GM12892 (cell line): ENCODE measurements at places on chromosomes 3 and 15.

DNA sequence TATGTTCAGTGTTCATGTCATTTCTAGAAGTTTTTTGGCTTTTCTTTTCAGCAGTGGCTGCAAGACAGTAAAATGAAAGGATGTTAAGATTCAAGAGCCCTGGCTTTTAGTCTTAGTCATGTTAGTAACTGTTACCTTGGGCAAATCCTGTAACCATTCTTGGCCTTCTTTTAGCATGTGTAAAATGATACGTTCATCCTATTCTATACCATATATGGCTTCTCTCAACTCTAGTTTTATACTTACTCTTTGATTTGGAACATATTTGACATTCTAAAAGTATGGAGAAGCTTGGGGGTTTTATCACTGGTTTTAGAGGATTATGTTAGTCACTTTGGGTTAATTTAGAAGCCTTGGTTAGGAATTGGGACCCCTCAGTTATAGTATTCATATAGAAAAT is 20.1 kb downstream of the GTF2E1 start:
- no peak for DNase-seq

GRCh38 chr15:89368566-89369223 is 34.1 kb upstream of the POLG start:
- DNase-seq = no peak

DNA sequence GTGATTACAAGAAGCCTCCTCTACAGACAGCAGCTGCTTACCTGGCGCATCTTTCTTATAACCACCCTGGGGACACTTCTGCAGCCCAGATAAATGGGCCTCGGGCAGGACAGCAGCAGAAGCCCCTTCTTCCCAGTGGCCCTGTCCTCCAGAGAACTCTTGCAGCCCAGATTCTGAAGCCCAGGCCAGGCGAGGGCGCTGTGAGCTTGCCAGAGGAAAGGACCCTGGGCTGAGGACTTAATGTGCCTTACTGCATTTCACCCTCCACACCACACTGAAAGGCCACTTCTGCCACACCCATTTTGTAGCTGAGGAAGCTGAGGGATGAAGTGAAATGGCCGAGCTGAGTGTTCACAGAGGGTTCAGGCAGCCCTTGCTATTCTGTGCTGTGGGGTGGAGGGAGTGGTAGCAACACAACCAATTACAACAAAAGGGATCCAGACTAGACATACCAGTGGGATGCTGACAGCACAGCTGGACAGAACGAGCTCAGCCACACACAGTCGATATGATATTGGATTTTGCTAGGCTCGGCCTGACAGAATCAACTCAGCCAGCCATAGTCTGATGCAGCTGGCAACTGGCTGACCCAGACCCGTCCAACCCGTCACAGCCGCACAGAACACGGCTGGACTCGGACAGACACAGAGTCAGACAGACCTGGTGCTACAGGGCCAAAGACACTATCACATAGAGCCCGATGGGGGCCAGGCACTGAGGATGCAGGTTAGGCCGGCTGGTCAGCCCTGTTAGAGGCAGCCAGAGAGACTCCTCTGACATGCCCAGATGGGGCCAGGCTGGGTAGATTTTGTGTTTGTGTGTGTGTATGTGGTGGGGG is 7.3 kb downstream of the ACOX2 start:
- DNase-seq = no peak

DNA sequence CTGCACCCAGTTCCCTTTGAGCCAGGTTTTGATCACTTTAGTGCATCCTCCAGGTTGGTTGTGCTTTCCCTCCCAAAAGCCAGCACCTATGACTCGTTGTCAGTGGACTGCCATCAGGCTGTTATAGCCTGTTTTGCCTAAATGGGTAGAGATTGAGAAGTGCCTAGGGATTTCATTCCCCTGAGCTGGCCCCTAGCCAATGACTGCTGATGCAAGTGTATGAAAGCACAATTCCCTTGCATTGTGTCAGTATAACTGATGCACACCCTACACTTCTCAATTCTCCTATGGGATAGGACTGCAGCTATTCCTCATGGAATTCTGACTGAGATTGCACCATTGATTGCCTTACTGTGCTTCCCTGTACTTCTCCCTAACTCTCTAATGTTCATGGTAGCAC is 102.1 kb upstream of the ARPP21 start:
- DNase-seq = no peak

DNA sequence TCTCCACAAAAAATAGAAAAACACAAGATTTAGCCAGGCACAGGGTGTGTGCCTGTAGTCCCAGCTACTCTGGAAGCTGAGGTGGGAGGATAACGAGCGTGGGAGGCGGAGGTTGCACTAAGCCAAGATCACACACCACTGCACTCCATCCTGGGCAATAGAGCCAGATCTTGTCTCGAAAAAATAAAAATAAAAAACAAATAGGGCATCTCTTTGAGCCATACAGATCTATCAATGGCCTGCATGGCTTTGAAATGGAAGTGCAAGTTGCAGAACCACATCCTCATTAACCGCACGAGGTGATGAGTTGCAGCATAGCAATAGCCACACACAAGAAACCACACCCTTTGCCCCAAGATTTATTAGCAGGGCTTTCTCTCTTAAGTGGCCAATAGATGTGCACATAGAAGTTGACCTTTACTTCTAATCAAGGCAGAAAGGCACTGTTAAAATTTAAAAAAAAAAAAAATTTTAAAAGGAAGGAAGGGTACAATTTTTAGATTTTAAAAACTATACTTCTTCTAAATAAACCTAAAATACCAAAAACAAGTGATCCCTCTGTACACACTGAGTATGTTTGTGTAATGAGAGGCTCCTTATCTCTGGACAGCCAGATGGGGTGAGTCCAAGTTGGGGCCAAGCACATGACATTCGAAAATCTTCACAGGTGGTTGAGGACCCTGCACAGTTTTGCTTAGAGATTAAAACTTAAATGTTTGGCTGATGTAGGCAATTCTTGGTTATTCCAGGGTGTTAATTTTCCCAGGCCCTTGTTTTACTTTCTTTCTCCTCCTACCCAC is 53.4 kb downstream of the FILIP1L start:
- no peak for DNase-seq

- no peak for DNase-seq
Observed at GRCh38 chr3:10444110-10444429, 61.3 kb downstream of the ATP2B2 start.
